ENCODE measurements at places on chromosomes 5 and 9.
A peak's percentile ranks its signal among the peaks of the same experiment; 100 is the strongest.

- peak; percentile 70 for DNase-seq
Observed at GRCh38 chr5:71887680-71888079, 168.6 kb downstream of the CARTPT start.

- DNase-seq, result no peak
Observed at GRCh38 chr9:91720751-91721705, 229.0 kb downstream of the ROR2 start.

DNA sequence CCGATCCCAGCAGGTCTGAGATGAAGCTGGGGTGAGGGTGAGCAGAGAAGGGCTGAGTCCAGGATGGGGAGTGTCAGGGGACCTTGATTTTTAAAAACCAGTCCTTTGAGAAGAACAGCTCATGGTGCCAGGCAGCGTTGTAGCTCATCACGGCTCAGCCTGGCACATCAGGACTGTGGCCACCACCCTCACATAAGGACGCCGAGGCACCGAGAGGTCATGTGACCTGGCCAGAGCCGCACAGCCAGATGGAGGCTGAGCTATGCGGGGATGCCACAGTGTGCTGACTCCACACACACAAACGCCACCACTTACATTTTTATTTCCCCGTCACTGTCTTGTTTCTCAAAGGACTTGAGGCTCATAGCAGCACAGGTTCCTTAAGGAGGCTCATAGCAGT is 32.9 kb upstream of the CEP72 start:
- DNase-seq, result no peak

GRCh38 chr5:81017320-81017719 is 57.2 kb downstream of the RASGRF2 start:
- no peak for DNase-seq

- no peak for DNase-seq
Observed at GRCh38 chr5:51411921-51412325, 28.7 kb downstream of the ISL1 start.

GRCh38 chr5:180389252-180390101 is 36.3 kb upstream of the GFPT2 start:
- no peak for DNase-seq

DNA sequence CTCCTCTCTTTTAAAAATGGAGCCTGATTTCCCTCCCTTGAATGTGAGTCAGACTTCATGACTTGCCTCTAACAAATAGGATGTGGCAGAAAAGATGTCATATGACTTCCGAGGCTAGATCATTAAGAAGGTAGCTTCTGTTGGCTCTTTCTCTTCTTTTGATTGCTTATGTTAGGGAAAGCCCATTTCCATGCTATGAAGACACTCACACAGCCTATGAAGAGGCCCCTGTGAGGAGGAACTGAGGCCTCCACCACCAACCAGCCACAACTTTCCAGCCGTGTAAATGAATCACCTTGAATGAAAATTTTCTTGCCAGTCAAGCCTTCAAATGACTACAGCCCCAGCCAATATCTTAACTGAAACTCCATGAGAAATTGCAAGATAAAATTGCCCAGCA is 413.4 kb downstream of the TMEM38B start:
- DNase-seq, result no peak

- no peak for DNase-seq
Observed at GRCh38 chr5:83760579-83760978, 39.9 kb upstream of the HAPLN1 start.

GRCh38 chr5:149561848-149562247 is 10.6 kb upstream of the CSNK1A1 start:
- peak; percentile 85 for DNase-seq

DNA sequence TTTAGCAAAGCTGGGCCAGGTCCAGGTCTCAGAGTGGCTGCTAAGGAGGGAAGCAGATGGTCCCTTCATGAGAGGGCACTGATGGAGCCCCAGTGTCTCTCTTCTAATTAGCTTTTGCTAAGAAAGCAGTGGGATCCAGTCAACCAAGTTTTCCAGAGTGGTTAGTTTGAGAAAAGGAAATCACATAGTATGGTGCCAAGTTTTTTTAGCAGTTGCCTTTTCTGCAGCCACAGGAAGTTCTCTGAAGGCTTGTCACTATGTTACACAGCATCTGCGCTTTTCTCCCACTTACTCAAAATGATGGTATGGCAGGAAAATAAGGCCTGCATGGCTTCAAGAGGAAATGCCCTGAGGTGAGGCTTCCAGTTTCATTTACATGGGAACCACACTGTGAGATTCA is 331.5 kb upstream of the ZNF462 start:
- no peak for DNase-seq

All from AG08395 (cell line).